ENCODE measurements at places on chromosomes 3 and 15. TPM values are rescaled to one million over a fixed set of nuclear protein-coding genes. Genes with fewer than 3 reads are reported as not detected.

The ACAD11 gene
- 30.4 TPM for total RNA-seq

The FBXO45 gene
- 7.6 TPM for total RNA-seq

The CCR8 gene
- not detected for total RNA-seq

GRCh38 chr15:87707566-87708130 is 548.9 kb downstream of the NTRK3 start:
- no peaks in the 10 kb centered on the region for H3K4me1 ChIP-seq
- H3K27ac ChIP-seq, result no peak overlapping the region

DNA sequence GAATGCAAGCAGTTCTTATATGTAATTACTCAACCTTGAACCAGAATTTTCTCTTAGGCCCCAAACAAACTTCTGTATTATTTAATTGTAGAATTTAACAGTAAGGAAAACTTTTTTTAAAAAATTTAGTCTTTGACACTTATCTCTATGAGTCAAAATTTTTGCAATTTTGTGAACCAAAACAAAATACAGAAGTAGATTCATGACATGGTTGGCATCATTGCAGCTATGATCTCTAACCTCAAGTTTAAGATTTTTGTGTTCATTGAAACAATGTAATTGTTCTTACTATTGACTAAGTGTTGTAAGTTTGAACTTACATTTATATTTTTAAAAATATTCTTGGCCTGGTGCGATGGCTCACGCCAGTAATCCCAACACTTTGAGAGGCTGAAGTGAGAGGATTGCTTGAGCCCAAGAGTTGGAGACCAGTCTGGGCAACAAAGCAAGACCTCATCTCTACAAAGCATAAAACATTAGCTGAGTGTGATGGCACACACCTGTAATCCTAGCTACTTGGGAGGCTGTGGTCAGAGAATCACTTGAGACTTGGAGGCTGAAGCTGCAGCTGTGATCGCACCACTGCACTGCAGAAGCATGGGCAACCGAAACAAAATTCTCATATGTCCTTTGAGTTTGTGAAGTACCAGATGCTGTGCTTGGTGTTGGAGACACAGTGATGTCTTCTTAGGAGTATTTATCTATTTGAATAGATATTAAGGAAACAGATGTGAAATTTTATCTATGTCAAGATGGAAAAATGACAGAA is 39.7 kb downstream of the STT3B start:
- H3K4me3 ChIP-seq, result no peak overlapping the region
- no peaks in the 10 kb centered on the region for H3K36me3 ChIP-seq
- H3K27ac ChIP-seq, result no peak overlapping the region

- H3K27ac ChIP-seq, result no peak overlapping the region
- no peak overlapping the region for H3K4me3 ChIP-seq
- no peaks in the 10 kb centered on the region for H3K27me3 ChIP-seq
- no peaks in the 10 kb centered on the region for H3K4me1 ChIP-seq
- no peak for DNase-seq
Measured at GRCh38 chr3:21170964-21171363, 580.0 kb downstream of the ZNF385D start.

DNA sequence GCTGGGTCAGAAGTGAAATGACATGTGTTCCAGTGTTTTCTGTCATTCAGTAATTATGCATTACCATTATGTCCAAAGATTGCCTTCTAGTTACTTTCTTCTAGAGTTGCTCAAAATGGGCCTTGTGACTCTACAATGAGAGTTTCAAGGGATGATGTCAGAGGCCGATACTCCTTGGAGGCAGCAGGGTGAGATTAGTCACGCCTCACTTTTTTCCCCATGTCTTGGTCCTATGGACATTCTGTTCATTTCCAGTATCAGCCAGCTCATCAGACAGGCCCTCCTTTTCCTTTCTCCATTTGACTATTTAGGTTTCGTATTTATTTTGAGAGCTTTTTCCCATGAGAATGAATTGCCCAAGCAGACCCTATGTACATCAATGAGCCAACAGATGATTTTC is 17.5 kb downstream of the VGLL3 start:
- no peak for DNase-seq
- no peaks in the 10 kb centered on the region for H3K36me3 ChIP-seq
- no peak overlapping the region for H3K27ac ChIP-seq
- no peaks in the 10 kb centered on the region for H3K4me1 ChIP-seq
- no peaks in the 10 kb centered on the region for H3K27me3 ChIP-seq
- H3K4me3 ChIP-seq, result no peak overlapping the region

DNA sequence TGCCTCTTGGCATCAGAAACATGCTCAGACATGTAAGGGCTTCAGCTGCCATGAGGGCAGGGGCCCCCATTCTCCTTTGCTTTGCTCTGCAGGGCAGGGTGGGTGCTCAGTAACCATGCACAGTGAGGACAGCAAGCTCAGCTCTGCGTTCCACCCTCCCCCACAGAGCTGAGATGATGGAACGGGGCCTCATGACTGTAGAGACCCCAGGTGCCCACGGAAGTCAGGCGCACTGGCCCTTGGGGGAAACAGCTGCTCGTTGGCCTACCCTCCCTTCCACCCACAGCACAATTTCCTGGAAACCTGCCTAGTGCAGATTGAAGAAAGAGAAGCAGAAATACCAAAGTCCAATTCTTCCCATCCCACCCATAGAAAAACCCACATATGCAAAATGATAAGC is 10.5 kb downstream of the CTXND1 start:
- no peak overlapping the region for H3K27ac ChIP-seq
- H3K27me3 ChIP-seq, result no peaks in the 10 kb centered on the region
- H3K4me3 ChIP-seq, result no peak overlapping the region
- DNase-seq, result no peak

DNA sequence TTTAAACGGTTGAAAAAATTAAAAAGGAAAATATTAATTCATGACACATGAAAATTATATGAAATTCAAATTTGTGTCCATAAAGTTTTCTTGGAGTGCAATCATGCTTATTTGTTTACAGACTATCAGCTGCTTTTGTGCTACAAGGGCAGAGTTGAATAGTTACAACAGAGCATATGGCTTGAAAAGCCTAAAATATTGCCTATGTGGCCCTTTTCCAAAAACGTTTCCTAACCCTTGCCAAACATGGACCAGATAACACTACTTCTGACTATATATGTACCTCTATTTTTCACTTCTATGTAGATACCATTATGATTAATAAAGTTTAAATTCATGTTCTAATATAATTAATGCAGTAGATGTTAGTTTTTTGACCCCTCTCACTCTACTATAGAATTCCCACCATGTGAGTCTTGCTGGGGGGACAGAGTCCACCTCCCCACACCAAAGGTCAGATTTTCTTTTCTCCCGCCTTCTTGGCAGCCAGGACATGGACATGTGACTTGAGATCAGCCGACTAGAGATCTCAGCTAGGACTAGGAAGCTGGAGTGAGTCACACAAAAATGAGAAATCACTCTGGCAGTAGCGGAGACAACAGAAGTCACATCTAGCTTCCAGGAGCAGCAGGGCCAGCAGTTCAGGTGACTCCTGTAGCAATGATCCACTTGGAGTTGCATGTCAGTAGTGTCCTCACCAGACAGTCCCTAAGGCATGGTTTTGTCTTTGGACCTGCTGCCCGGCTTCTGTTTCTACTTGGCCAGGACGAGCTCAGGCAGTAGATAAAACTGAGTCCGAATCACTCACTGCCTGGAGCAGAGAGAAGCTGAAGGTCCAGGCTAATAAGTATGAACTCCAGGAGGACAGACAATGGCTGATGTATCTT is 22.4 kb downstream of the CIAO2A start:
- no peaks in the 10 kb centered on the region for H3K4me1 ChIP-seq
- H3K27me3 ChIP-seq, result no peaks in the 10 kb centered on the region
- peak; percentile 50 for DNase-seq
- no peaks in the 10 kb centered on the region for H3K36me3 ChIP-seq

The NOX5 gene
- total RNA-seq, result 1.0 TPM

DNA sequence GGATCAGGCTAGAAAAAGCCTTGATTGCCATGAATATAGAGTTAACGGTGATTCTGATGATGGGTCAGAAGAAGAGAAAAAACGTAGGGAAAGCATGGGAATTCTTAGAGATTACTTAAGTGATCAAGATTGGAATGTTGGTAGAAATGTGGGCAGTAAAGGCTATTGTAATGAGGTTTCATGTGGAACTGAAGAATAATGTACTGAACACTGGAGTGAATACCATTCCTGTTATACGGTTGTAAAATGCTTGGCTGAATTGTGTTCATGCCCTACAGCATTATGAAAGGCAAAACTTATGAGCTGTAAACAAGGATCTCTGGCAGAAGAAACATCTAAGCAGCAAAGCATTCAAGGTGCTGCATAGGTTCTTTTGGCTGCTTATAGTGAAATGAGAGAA is 414.1 kb upstream of the CBLB start:
- H3K4me3 ChIP-seq, result no peak overlapping the region
- H3K36me3 ChIP-seq, result no peaks in the 10 kb centered on the region
- H3K27ac ChIP-seq, result no peak overlapping the region
- no peaks in the 10 kb centered on the region for H3K27me3 ChIP-seq

DNA sequence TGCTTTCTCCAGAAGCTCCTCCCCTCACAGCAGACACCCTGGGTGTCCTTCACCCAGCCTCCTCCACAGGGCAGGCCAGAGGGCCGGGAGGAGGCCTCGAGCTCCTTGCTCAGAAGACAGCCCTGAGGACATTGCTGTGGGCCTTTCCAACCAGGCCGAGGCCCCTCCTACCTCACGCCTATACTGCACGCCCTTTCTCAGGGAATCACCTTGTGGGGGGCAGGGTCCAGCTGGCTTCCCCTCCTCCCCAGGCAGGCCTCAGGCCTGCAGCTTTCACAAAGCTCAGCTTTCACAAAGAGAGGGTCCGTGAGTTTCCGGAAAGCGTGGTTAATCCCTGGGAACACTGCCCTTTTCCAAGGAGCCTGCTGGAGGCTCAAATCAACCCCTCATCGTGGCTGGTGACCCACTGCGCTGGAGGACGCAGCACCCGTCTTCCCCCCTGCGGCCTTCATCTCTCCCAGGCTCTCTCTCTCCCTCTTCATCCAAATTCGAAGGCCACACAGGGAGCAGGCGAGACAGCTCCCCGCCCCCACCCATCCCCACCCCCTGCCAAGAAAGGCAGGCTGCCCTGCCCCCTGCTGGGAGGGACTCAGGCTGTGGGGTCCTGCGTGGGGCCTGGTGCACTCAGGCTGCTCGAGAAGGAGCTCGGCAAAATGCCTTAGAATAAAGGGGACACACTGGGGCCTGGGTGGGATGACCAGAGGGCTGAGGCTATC is 79.4 kb downstream of the OCA2 start:
- no peaks in the 10 kb centered on the region for H3K4me1 ChIP-seq
- H3K36me3 ChIP-seq, result no peaks in the 10 kb centered on the region
- DNase-seq, result no peak
- no peak overlapping the region for H3K4me3 ChIP-seq
- H3K27ac ChIP-seq, result no peak overlapping the region

GRCh38 chr3:51692980-51693395 is 13.9 kb upstream of the GRM2 start:
- H3K4me1 ChIP-seq, result no peaks in the 10 kb centered on the region
- H3K27ac ChIP-seq, result no peak overlapping the region
- no peak for DNase-seq
- H3K36me3 ChIP-seq, result no peaks in the 10 kb centered on the region
- H3K27me3 ChIP-seq, result no peaks in the 10 kb centered on the region

- peak; percentile 20 for DNase-seq
- H3K27ac ChIP-seq, result no peak overlapping the region
- no peaks in the 10 kb centered on the region for H3K36me3 ChIP-seq
- H3K4me3 ChIP-seq, result no peak overlapping the region
- H3K27me3 ChIP-seq, result no peaks in the 10 kb centered on the region
Measured at GRCh38 chr3:140863580-140864009, 78.0 kb upstream of the SLC25A36 start.

DNA sequence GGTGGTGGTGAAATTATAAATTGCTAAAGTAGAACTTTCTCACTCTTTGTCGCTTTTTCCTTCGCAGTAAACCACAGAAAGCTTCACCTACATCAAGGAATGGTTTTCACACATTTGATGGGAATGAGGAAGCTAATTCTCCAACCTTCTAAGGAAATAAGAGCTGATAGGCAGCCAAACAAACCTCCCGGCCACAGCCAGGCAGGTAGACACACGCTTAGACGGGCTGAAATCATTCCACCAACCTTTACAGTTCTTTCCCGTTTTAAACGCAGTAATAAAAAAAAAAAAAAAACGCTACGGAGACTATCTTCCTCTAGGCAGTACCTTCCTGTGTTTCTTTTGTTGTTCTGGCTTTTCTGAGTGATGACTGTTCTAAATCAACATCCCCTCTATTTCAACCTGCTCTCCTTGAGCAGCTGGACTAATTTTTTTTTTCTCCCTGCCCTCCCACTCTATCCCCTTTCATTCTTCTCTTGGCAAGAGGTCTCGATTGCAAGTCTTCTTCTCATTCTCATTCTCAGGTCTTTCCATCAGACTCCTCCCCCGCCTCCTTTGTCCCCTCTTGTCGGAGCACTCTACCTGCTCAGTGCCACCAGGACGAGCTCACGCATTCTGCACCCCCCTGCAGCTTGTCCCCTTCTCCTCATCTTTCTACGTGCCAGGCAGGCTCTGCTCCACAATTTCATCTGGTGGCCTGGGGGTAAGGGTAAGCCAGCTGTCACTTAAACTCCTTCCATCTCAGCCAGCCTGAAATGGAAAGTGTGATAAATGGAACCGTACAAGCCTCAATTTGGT is 391.1 kb upstream of the MDFIC2 start:
- no peak for DNase-seq
- H3K4me3 ChIP-seq, result peak overlapping the region; percentile 2
- H3K4me1 ChIP-seq, result no peaks in the 10 kb centered on the region
- H3K27ac ChIP-seq, result peak overlapping the region; percentile 45

DNA sequence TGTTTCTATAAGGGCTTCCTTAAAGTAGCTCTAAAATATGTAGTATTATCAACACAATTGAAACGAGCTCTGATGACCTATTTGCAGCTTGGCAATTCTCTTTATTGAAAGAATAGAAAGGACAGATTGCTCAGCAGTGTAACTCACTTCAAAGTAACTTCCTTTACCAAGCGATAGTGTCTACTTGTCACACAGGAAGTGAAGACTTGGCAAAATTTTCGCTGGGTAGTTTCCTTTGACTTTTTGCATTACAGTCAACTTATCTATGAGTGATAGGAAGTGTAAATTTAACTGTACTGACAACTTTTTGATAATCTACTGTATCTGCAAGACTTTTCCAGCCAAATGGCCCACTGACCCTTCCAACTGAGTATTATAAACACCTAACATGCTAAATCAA is 22.8 kb downstream of the SLC9A9 start:
- no peaks in the 10 kb centered on the region for H3K36me3 ChIP-seq
- DNase-seq, result no peak
- no peaks in the 10 kb centered on the region for H3K27me3 ChIP-seq
- H3K4me3 ChIP-seq, result no peak overlapping the region

The EPHA6 gene
- total RNA-seq, result 1.2 TPM

DNA sequence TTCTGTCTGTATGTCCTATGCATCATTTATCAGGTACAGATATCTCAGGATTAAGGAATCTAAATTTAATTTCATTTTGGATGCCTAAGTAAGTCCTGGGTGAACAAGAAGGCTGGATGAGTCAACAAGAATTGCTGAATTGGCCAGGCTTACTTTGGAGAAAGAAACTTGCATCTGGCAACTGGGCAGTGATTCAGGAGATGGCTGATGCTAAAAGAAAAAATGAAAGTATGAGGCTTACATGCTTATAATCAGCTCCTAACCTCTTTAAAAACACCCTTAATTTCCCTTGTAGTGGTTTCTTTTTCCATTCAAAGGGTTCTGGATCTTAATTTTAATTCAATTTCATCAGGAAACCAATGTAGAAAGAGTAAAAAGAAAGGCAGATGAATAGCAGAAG is 228.8 kb upstream of the PEX5L start:
- DNase-seq, result no peak
- H3K27ac ChIP-seq, result no peak overlapping the region
- H3K4me1 ChIP-seq, result no peaks in the 10 kb centered on the region
- no peaks in the 10 kb centered on the region for H3K36me3 ChIP-seq
- H3K4me3 ChIP-seq, result no peak overlapping the region

The IP6K2 gene
- 185 TPM for total RNA-seq

GRCh38 chr15:68654786-68655560 is 76.2 kb downstream of the CORO2B start:
- no peaks in the 10 kb centered on the region for H3K4me1 ChIP-seq
- no peaks in the 10 kb centered on the region for H3K27me3 ChIP-seq
- no peak overlapping the region for H3K4me3 ChIP-seq
- H3K36me3 ChIP-seq, result no peaks in the 10 kb centered on the region
- DNase-seq, result no peak
